Muscle of back (tissue), 13 donors: ENCODE measurements at places on chromosomes 16 and 17.
A peak's percentile ranks its signal among the peaks of the same experiment; 100 is the strongest.

DNA sequence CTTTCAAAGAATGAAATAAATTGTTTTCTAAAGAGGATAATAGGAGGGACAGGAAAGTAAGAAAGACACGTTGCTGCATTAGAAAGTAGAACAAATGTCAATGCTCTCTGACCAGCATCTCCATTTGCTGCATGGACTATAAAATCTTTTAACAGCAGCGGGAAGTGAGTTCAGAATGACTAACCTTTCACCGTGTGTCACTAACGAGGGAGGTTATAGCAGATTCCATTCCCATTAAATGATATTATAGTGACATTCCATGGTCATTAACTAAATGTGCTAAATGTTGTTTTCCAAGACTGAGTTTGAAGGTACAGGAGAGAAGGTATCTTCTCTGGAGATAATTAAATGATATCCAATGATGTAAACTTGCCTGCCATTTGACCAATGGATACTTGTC is 127.1 kb upstream of the HS3ST3A1 start:
- no peak for DNase-seq

DNA sequence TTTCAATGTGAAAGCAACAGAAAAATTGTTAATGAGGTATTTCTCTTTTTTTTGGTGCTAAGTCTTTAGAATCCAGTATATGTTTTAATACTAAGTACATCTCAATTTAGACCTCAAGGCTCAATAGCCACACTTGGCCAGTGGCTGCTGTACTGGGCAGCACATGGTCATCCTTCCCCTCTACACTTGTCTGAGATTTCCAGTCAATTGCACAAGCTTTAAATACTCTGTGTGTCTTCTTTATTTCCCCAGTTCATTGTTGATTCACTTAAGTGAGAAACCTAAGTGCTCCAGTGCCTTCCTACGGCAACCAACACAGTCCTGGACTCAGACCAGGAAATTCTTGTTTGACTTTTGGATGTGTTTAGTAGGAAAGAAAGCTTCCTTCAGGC is 62.2 kb downstream of the TNRC6C start:
- DNase-seq, result no peak

GRCh38 chr17:72215928-72216327 is 95.1 kb downstream of the SOX9 start:
- DNase-seq, result no peak

DNA sequence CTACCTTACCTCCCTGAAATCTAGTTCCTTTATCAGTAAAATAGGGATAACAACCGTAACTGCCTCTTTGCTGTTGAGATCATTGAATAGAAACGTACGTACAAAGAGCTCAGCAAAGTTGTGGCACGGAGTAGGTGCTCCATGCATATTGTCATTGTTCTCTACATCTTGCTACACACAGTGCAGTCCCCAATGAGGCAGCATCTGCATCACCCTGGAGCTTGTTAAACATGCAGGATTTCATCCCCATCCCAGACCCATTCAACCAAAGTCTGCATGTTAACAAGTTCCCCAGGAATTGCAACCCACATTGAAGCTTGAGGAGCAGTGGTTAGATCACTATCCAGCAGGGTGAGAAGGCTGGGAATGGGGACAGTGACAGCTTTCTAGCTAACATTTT is 33.7 kb upstream of the CCL2 start:
- no peak for DNase-seq

GRCh38 chr17:82243648-82244412 is 15.0 kb downstream of the SLC16A3 start:
- no peak for DNase-seq

DNA sequence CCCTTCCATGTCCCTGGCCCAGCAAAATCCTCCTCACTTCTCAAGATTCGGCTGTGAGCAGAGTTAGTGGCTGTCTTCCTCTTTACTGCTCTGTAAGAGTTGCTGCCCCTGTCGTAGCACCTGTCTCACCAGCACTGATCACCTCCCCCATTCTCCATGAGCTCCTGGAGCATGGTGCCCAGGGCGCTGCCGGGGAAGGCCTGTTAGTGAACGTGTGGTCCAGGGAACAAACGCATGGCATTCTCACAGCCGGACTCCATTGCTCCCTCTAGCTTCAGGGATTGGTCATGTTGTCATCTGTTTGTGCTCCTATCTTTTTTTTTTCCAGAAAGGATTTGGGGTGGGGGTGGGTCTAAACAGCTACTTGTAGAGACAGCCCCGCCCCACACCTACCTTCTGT is 141.2 kb downstream of the CMIP start:
- DNase-seq, result no peak

DNA sequence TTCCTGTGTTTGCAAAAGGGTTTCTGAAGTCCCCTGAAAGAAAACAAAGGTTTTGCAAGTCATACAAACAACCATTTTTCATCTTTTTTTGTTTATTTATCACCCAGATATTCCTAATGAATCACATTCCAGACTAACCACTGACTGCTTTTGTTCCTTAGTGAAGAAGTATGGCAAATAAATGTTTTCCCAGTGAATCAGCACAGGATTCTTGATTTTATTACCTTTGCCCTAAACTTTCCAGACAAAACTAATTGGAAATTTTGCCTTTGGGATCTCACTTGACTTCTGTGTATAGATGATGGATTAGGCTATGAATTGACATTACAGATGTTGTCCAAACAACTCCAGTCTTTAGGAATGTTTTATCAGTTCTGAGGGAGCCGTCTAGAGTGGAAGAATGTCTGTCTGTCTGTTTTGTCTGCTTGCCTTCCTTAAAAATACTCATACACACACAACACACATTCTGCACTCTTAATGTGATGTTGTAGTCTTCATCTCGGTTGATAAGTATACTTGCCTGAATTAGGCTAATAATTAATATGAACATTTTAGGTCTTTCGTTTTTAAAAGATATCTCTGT is 48.9 kb downstream of the VMP1 start:
- DNase-seq, result peak; percentile 48

- DNase-seq, result no peak
Observed at GRCh38 chr17:20145567-20145966, 136.4 kb downstream of the SPECC1 start.

GRCh38 chr17:35612924-35613521 is 25.9 kb downstream of the AP2B1 start:
- peak; percentile 24 for DNase-seq

DNA sequence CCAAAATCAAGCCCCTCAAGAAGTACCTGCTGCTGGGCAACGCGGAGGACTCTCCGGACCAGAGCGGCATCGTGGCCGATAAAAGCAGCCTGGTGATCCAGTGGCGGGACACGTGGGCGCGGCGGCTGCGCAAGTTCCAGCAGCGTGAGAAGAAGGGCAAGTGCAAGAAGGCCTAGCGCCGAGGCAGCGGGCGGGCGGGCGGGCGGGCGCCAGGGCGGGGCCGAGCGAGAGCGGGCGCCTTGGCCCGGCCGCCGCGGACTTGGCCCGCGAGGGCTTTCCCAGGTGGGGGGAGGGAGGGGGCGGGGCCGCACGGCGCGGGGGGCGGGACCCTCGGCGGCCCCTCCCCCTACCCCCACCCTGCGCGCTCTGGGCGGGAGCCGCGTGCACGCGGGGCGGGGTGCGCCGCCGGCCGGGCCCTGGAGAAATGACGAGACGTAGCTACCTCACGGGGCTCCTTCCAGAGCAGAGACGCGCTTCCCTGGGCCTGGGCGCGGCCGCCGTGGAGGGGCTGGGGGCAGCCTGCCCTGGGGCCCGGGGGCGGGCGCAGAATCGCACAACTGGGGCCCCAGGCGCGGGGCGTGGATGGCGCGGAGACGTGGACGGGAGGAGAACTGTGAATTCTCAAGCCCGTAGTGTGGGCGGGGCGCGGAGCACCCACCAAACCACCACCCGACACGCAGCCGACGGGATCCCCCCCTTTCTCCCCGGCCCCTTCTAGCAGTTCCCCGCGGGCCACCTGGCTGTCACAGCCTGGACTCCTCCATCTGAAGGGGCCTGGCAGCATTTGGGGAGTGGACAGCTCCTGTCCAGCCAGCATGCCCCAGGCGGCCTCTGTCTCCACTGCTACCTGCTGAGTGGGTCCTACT is 218.7 kb downstream of the NTN1 start:
- DNase-seq, result peak; percentile 79

GRCh38 chr17:42459256-42459800 is 650 bp downstream of the ATP6V0A1 start:
- peak; percentile 78 for DNase-seq

- no peak for DNase-seq
Observed at GRCh38 chr16:71894229-71894920, 956 bp upstream of the IST1 start.
